ENCODE measurements at places on chromosomes 6 and 20.

DNA sequence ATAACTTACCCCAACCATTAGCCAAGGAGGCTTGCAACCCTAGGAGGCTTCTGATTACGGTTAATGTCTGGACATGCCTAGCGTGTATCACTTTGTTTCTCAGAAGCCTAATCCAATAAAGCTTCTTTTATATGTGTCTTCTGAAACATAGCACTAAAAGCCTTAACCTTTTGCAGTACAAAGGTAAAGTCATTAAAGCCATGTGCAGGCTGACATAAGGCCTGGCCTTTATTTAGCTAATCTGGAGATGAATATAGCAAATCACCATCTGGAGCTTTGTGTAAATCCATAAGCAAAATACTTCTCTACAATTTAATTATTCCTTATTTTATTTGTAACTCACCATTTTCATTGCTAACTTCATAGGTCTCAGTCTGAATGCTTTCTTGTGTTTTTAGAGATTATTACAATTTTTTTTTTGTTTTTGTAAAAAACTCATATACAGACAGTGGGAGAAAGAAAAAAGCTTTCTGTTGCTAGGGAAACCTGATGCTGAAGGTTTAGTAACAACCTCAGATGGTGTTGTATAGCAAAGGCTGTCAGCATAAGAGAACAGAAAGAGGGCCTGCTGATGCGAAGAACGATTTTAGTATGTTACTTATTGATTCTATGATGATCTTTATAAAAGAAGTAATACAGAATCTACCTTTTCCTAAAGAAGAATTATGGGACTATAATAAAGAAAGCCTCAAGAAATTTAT lies at the start of gene EYS:
Gene EYS, minus strand, starts transcription at position 101 of the 701 bp plus-strand sequence. CDS start 211,816 bp downstream, outside the sequence.
- DNase-seq: no peak

DNA sequence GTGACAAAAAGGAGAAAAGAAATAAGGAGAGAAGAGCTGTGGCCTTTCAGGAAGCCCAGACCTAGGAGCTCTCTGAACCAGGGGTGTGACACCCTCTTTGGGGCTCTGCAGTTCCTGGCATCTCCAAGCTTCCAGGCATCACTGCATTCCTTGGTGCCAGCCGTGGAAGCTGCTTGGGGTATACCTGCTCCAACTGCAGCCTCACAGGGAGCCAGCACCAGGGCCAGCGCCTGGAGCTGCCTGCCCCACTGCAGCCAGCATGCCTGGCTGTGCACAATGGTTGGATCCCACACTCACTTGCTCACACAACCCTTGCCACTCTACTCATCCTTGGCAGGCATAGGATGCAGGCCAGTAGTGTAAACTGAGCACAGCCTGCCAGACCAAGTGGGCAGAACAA lies 242.1 kb upstream of the GJE1 start:
- DNase-seq: no peak

- no peak for DNase-seq
Measured at GRCh38 chr6:157881342-157881741, 58.3 kb downstream of the SNX9 start.

DNA sequence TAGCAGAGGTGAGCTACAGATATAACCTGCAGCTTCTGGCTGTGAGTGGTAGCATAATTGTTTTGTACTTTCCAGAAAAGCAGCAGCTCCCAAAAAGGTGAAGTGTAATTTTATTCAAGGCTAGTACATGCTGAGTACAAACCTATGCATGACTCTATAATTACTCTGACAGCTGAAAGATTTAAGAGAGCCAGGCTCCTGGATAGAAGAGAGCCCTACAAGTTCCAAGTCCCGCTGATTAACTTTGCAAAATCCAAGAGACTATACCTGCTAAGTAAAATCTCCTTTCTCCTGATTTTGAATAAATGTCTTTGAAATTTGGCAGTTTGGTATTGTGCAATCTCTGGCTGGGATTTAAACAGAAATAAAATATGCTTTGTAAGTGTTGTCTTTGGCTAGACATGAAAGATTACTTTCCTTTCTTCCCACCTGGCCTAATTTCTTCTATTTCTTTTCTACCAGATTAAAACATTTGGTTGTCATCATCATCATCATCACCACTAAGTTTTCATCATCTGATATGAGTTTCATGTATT lies 79.5 kb downstream of the CTNNBL1 start:
- no peak for DNase-seq

GRCh38 chr20:56795492-56795891 lies 166.4 kb downstream of the TFAP2C start:
- DNase-seq: no peak

GRCh38 chr6:68368845-68369244 lies 266.2 kb upstream of the ADGRB3 start:
- no peak for DNase-seq

DNA sequence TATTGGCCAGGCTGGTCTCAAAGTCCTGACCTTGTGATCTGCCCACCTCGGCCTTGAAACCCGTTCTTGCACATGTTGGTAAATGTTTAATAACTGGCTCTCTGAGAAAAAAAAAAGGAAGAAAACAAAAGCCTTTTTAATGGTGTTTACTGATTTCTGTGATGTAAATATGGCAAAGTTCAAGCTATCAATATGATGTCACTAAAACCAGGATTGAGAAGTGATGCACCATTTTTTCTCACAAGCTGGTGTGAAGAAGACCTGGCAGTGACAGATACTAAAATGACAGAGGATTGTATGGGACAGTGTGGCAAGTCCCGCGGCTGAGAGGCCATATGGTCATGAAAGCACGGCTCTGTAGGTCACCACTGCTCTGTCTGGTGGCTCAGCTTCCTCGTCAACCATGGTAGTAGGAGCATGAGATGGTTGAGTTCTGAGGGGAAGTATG lies 196.3 kb upstream of the SUPT3H start:
- DNase-seq: no peak

- peak; percentile 61 for DNase-seq
Measured at GRCh38 chr20:22836877-22837276, 198.2 kb upstream of the SSTR4 start.

- no peak for DNase-seq
Measured at GRCh38 chr20:19813846-19814640, 56.0 kb downstream of the RIN2 start.

DNA sequence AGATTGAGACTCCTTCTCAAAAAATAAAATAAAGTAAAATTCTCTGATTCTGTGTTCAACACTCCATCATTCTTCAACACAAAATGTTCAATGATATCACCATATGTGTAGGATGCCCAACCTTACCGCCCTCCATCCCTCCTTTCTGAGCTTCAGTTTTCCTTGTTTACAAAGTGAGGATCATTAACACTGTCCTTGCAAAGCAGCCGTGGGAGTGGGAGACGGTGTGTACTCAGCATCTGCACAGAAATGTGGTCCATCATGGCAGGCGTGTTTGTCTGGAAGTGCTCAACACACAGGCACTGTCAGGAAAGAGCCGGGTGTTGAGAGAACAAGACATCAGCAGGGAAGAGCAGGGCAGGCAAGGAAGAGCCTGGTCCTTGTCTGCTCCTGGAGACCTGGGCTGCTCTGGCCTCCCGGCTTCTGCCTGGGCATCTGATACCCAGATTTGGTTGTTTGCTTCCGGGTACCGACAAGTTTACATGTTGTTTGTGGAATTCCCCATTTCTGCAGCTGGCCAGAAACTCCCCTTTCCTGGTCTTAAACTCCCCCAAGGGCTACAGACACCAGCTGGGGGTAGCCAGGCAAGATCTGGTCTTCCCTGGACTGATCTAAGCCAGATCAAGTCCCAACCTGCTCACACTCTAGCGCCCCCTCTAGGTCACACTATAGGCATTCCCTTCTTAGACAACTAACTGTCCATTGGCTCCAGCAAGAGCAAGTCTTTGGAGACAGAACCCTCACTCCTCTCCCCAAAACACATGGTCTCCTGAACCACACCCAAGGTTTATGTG lies 26.7 kb upstream of the TTPAL start:
- DNase-seq: peak; percentile 40

GRCh38 chr6:159815410-159815809 lies 15.3 kb downstream of the PNLDC1 start:
- no peak for DNase-seq

GRCh38 chr6:53154794-53155193 lies 6.2 kb upstream of the GCM1 start:
- DNase-seq: no peak

DNA sequence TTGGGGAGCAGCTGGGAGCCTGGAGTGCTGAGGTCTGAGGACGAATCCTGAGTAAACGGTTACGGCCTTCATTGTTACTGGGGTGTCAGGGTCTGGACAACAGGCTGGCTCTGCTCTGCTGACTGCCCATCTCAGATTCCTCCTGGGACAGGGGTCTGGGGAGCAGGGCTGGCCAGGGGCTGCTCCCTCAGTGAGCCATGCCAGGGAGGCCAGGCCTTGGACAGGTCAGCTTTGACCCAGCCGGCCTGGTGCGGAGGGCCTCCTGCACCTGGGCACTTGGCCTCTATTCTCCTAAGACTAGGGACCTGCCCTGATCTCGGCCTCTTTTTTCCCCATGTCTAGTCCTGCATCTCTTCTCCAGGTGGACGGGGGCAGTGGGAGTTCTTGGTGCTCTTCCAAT lies 44.9 kb downstream of the MYT1 start:
- no peak for DNase-seq

DNA sequence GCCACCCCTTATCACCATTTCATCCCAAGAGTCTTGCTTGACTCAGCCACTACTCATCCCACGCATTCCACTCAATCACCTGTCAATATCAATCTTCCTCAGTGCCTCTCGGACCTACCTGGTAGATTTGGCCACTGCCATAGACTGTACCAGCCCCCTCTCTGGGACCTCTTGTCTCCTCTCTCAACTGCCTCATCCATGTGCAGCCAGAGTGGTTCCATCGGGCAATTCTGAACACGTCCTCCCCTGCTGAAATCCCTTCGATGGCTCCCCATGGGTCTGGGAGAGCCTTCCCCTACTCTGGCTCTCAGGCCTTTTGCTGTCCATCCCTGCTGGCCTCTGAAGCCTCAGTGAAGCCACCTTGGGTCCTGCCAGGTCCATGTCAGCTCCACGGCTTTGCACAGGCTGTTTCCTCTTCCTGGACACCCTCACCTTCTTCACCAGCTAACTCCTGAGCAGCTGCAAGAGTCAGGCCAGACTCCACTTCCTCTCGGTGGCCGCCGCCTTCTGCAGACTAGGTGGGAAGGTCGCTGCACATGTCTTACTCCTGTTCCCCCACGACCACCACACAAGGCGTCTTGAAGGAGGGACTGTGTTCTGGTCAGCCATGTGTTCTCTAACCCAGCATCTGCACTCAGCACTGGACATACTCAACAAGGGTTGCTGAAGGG lies 120.4 kb downstream of the TOX2 start:
- no peak for DNase-seq

GRCh38 chr20:15555913-15556312 lies 1017.3 kb downstream of the KIF16B start:
- no peak for DNase-seq

- DNase-seq: no peak
Measured at GRCh38 chr20:37413023-37413334, 67.0 kb downstream of the SRC start.

- DNase-seq: no peak
Measured at GRCh38 chr6:84119277-84119676, 85.7 kb downstream of the MRAP2 start.

DNA sequence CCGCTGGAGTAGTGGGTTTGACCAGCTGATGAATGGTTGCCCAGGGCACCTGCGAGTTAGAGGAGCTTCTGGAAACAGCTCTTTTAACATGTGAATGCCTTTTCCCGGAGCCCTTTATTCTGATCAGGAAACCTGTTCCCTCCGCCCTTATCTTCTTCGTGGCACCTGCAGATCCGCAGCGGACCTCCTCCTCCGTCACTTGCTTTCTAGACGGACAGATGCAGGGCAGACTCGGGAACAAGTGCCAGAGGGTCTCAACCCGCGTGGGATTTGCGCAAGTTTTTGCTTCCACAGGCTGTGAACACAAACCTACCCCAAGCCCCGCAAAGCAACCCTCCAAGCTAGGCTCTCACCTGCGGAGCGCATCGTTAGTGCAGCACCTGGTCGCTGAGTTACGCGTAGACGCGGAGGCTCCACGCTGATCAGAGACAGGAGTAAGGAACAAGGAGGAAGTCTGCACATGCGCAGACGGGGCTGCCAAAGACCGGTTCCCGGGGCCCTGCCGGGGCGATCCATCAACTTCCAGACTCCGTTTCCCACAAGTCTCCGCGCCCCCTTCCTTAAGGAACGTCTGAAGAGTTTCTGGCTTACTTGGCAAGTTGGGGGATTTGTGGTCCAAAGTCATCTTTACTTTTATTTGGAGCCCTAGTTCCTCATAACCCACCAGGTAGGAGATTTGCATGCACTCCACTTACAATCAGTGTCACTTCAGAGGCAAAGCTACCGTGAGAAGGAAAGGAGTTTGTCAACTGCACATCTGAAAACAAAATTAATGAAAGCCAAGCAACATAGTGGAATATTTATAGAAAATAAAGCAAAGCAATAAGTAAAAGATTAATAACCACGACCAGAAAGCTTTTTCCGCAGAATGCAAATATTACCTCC lies 52.7 kb upstream of the ELMO2 start:
- no peak for DNase-seq

- no peak for DNase-seq
Measured at GRCh38 chr6:87181903-87182302, 26.5 kb downstream of the ZNF292 start.

- no peak for DNase-seq
Measured at GRCh38 chr6:34964564-34964963, 75.5 kb downstream of the ANKS1A start.

DNA sequence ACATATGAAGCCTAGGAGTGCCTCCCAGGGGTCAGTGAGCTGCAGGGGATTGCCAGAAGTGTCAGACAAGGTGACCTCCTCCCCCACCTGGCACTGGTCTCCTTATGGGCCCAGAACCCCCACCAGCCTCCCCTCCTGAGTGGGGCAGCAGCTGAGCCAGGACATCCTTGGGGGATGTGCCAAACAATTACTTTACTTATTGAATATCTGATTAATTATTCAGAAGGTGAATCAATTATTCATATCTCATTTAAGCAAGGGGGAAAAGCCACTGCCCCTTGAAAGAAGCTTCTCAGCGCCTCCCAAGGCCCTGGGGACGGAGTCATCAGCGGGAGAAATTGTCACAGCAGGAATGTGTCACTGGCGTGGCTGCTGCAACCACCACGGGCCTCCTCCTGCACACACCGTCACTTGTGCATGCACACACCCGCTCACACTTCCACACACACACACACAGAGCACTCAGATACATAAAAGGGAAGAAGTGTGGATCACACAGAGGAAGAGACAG lies 123.4 kb upstream of the MAFB start:
- no peak for DNase-seq

DNA sequence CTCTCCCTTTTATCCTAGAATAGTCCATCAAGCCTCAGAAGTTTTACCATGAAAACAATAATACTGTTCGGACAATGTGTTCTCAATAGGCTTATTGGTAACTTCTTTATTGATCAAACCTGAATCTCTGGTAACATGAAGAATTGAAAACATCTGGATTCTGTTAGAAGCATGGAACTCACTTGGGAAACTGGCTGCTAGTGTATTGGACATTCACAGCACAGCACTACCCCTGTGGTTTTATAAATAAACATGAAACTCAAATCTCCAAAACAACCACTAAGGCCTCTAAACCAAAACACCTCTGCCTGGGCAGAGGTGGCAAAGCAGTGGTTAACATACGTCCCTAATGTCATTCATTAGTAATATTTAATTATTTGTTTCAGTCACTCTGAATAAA lies 157.6 kb upstream of the KCNQ5 start:
- no peak for DNase-seq

- DNase-seq: peak; percentile 88
Measured at GRCh38 chr6:148854096-148854495, 107.3 kb downstream of the UST start.

Data from common myeloid progenitor, CD34-positive (primary cell).